ENCODE measurements at places on chromosomes 2 and 18. TPM values are rescaled to one million over a fixed set of nuclear protein-coding genes. Genes with fewer than 3 reads are reported as not detected.

The MYOM1 gene
- 6.9 TPM for total RNA-seq

DNA sequence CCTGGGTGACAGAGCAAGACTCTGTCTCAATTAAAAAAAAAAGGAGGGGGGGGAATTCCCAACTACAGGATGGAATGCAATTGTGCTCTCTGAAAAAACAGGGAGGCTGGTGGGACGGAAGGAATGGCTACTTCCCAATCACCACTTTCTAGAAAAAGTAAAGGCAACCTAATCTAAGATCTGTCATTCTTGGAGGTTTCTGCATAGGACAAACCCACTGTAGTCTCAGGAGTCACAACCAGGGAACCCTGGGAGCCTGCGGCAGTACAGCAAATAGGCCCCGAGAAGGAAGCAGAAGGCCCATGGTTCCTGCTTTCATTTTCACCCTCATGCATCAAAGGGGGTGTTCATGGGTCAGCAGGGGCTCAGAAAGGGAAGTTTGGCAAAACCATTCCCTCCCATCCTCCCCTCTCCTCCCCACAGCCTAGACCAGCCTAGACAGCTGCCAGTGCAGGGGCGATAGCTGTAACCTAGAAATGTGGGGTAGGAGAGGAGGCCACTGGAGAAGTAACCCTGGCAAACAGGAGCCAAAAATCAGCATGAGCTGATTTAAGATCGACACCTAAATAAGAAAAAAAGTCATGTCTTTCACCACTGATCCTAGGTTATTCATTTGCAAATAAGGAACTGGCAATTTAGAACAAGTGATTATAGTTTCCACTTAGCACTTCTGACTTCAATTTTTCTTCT lies 48.0 kb downstream of the TRABD2A start:
- DNase-seq = no peak

GRCh38 chr2:60888853-60889252 lies 7.5 kb downstream of the REL start:
- DNase-seq = no peak

GRCh38 chr2:26448651-26449050 lies 29.3 kb downstream of the OTOF start:
- no peak for DNase-seq

DNA sequence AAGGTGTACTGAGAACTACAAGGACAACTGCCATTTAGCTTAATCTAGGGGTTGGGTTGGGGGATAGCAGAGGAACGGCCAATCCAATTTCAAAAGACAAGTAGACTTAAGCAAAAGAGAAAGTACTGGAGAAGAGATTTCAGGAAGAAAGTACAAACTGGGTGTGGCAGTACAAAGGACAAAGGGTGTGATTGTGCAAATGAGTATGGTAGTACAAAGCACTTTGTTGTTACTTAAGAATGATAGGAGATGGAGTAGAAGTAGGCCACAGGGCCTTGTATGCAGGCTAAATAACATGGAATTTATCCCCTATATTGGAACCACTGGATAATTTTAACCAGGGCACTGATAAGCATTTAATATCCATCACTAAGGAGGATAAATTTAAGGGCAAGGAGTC lies 4.7 kb upstream of the ORC2 start:
- DNase-seq = no peak

The NOL4 gene
- total RNA-seq = under 0.01 TPM

DNA sequence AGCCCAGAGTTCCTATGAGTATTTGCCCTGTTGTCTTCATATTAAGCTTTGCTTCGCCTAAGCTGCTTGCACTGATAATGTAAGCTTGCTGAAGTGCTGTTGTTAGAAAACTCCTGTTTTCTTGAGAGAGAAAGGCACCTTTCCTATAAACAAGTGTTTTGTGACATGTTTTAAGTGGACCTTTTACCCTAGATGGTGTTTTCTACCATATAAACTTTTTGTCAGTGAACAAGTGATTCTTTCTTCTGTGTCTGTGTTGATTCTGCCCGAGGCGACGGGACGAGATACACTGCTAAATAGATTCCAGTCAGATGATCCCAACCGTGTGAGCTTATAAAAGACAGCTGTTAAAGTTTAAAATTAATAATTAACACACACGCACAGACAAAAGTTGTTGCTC lies 24.1 kb downstream of the CABLES1 start:
- no peak for DNase-seq

The GALNT5 gene
- 2.0 TPM for total RNA-seq
